ENCODE measurements at places on chromosomes 1 and 21.

DNA sequence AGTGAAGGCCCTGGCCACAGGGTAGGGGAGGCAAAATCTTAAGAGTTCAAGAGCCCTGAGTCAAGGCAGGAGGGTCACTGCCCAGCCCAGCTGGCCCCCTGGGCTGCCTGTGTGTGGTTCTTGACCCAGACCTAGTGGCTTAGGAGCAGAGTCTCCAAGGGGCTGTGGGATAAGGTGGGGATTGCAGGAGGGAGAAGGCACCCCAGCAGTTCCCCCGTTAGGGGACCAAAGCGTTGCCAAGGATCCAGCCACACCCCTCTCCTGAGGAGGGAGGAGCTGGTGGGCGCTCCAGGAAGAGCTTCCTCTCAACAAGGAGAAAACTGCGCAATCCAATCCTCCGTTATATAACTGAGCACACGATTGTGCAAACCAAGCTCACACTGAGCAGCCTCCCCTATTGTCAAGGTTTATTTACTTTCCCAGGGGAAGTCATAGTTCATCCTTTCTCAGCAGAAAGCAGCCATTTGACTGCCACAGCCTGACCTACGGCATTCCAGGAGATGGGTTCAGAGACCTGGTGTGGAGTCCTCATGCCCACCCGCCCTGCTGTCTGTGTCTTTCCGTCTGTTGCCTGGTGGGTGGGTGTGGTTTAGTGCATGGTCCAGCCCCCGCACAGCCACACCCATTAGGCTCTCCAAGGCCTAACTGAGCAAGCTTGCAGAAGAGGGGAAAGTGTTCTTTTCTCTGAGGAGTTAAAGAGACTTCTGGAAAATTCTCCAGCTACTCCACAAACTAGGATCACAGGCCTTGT lies 3.5 kb downstream of the EPHX1 start:
- peak; percentile 70 for DNase-seq

- no peak for DNase-seq
These were observed 11.6 kb downstream of the TTLL10 start for GRCh38 chr1:1185101-1185765.

DNA sequence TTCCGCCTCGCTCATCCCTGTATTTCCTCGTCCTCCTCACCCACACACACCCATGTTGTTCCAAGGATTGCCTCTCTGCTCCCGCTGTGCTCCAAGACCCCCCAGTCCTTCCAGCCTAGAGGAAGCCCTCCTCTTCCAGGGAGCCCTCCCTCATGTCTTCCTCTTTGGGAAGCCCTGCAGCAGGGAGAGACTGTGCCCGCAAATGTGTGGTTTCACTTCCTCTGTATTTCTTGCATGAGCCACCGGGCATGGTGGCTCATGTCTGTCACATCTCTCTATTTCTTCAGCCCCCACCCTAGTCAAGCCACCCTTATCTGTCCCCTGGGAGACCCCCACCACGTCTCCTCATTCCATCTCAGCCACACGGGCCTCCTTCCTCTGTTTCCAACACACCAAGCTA lies 57.5 kb upstream of the PAX7 start:
- DNase-seq, result no peak

GRCh38 chr1:44496541-44497171 lies 91.6 kb downstream of the RNF220 start:
- no peak for DNase-seq

DNA sequence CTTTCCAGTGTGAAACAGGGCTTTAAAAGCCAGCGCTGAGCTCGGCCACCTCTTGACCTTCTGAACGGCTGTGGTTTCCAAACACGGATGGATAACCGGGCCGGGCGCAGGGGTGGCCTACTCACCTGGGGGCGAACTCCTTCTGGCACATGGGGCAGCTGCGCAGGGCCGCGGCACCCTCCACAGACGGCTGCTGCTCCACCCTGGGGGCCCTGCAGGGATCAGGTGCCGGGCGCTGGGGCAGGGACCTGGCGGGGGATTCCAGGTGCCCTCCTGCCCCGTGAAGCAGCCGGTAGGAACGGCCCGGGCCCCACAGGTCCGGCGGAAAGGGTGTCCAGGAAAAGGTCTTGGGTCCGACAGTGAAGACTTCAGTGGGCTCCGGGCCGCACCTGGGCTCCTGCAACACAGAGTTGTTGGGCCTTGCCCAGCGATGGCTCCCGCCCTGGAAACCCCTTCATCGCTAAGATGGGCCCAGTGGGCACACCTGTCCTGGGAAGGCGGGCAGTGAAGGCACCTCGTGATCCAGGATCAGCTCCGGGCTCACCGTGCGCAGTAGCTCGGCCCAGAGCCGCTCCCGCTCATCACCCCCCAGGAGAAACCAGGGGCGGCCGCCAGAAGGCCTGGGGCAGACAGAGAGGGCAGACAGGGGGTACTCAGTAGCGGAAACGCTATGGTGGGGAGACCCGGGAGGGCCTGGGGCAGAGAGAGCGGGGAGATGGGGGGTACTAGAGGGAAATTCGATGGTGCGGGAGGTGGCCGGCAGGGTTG lies 874 bp downstream of the FAAP20 start:
- no peak for DNase-seq

DNA sequence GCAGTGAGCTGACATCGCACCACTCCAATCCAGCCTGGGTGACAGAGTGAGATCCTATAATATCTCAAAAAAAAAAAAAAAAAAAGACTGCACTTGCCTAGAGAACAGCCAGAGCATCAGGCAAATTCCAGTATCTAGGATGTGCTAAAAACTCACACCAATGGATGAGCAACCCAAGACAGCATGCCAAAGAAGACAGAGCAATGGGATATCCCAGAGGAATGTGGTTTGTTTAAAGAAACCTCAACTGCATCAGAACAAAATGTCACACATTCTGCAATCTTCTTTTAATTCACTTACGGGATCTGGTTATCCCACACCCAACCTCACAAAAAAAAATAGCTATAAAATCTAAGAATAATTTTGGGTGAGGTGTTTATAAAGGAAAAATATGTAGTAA lies 7.3 kb downstream of the KCNH1 start:
- DNase-seq, result no peak

- DNase-seq, result no peak
These were observed 1531.1 kb downstream of the MRPL39 start for GRCh38 chr21:24076179-24076578.

- DNase-seq, result no peak
These were observed 22.4 kb downstream of the TRPM2 start for GRCh38 chr21:44375761-44376241.

DNA sequence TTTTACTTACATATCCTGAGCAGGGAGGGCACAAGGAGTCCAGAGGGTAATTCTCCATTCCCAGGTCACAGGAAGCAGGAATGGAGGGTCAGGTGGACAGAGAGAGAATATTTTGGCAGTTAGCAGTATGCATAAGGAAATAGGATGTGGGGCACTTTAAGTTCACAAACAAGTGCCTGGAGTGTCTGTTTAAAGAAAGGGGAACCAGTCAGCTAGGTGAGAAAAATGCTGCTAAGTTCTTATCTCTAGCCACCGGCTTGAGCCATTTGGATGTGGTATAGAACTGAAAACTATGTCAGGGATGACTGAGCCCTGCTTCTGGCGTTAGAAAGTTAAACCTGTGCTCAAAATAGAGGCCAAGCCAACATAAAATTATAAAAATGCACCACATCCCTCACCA lies 739.7 kb upstream of the NCAM2 start:
- no peak for DNase-seq

DNA sequence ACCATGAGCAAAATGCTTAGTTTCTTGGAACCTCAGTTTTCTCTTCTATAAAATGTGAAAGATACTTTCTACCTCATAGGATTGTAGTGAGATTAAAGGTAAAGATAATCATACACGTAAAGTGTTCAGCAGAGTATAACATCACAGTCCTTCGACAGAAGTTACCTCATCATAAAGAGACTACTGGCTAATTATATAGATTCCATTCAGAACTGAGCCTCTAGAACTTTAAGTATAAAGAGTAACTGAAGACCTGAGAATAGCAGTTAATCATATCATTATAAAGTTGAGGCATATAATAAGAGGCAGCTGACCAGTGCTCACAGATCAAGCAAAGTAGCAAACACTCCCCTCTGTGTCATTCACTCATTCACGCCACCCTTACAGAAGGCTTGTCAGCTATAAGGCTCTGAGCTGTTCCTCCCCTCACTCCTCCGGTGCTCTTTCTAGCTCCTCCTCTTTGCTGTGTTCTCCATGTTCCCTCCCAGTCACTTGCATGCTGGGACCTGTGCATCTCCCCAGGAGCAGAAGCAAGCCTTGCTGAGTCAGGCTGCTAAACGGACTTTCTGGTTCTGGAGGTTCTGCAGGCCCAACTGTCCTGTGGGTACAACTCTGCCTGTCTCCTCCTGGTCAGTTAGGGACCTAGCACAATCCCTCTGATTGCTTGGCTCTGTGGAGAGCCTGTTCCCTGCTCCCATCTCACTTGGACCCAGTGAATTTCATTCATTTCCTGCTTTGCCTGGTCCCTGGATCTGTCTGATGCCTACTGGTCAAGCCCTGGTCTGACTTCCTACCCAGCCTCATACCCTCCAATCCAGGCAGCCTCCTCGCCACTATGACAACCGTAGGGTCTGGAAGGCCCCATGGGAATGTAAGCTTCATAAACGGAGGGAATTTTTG lies 28.3 kb upstream of the LY9 start:
- DNase-seq, result no peak

GRCh38 chr1:203304391-203304918 lies 864 bp upstream of the BTG2 start:
- DNase-seq, result no peak

- no peak for DNase-seq
These were observed 11.8 kb downstream of the HTR6 start for GRCh38 chr1:19676438-19676922.

- DNase-seq, result no peak
These were observed 480 bp downstream of the DPYD start for GRCh38 chr1:97920276-97920831.

- DNase-seq, result no peak
These were observed 48.3 kb downstream of the HUNK start for GRCh38 chr21:31921079-31921478.

- no peak for DNase-seq
These were observed 990 bp upstream of the MRPS6 start for GRCh38 chr21:34072145-34073031.

- DNase-seq, result no peak
These were observed 780 bp downstream of the YTHDF2 start for GRCh38 chr1:28737307-28738132.

DNA sequence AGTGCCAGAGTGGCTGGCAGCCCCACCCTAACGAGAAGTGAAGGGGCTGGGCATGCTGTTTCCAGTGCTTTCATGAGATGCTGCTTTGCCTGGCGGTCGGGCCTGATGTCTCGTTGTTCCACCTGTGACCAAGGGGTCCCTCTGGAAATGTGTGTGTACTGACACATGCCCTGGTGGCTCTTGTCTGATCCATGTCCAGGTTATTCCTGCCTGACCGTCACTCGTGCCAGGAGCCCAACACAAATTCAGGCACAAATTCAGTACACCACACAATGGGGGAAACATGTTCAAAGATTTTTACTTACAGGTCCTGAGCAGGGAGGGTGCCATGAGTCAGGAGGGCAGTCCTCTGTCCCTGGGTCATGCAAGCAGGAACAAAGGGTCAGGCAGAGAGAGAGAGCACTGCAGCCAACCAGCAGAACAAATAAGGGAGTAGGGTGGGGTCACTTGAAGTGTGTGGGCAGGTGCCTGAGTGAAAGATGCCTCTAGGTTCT lies 76.3 kb downstream of the ADARB1 start:
- no peak for DNase-seq

GRCh38 chr1:235516862-235517446 lies 12.7 kb upstream of the B3GALNT2 start:
- DNase-seq, result no peak

DNA sequence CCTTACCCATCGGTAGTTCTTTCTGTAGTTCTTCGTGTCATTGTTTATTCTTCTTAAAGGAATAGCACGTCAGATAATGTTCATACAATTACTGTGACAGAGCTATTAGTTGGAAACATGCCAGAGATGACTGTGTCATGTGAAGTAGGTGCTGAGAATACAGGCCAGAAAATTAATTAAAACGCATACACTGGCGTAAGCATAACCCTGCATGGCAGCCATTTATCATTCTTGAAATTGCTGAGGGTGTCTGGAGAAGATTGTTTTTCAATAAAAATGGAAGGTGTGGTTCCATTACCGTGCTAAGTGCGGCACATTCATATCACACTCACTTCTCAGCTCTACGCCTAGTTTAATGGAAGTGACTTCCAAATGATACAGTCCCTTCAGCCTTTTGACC lies 7.8 kb downstream of the ETS2 start:
- no peak for DNase-seq

DNA sequence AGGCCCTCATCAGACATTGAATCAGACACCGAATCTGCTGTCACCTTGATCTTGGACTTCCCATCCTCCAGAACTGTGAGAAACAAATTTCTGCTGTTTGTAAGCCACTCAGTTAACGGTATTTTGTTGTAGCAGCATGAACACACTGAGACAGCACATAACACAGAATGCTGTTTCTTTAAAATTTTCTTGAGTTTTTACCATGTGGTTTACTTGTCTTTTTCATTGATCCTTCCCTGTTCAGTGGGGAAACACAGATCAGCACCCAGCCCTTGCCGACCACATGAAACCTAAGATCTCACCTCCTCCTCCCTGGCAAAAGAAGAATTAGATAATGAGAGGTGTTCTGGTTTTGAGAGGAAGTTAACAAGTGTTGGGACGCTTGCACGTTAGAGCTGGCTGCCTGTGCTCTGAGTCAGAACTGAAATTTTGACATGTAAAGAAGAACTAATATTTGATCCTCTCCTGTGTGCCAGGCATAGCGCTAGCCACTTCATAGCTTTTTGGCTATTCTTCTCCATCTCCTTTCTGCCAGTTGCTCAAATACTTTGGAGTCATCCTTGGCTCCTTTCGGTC lies 179.6 kb downstream of the DHRS3 start:
- DNase-seq, result no peak

- no peak for DNase-seq
These were observed 52.7 kb upstream of the ADARB1 start for GRCh38 chr21:45021428-45022347.

DNA sequence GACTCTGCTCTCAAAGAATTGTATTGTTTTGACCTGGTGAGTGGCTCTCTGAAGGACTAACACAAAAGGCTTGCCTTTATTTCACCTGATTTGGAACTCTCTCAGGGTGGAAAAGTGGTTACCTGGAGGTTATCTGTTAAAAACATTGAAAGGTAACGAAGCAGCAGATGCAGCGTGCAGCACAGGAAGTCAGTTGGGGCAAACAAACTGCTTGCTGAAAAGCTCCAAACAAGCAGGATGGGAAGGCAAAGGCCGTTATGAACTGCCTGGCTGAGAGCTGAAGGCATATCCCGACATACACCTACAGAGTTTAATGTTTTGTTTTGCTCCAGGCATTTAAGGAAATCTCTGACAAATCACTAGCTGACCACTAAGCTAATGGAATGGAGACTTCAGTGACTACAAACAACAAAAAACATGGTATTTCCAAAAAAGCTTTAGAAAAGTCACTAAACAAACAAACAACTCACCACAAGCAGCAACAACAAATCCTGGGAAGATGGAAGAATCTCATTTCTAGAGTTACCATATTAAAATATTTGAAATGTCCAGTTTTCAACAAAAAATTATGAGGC lies 44.3 kb upstream of the BATF3 start:
- DNase-seq, result no peak

GRCh38 chr1:171911506-171911905 lies 70.2 kb downstream of the DNM3 start:
- no peak for DNase-seq
